ENCODE measurements at places on chromosomes 12 and 14.

DNA sequence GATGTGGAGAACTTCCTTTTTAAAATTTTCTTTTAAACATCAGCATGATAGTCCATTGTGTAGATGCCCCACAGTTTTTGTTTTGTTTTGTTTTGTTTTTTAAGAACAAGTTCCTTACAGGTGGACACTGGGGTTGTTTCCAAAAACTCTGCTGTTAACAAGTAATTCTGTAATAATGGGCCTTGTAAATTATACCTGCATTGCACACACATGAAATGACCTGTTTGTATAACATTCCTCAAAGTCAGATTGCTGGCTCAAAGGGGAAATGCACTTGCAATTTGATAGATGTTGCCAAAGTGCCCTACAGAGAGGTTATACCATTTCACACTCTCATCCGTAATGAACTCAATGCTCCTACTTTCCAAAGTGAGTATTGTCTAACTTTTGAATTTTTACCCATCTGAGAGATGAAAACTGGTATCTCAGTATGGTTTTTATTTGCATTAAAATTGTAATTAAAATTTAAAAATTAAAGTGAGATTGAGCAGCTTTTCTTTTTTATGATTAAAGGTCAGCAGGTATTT is 89.2 kb downstream of the SPPL3 start:
- DNase-seq, result no peak

GRCh38 chr12:131030472-131031328 is 77.0 kb downstream of the ADGRD1 start:
- DNase-seq, result no peak

DNA sequence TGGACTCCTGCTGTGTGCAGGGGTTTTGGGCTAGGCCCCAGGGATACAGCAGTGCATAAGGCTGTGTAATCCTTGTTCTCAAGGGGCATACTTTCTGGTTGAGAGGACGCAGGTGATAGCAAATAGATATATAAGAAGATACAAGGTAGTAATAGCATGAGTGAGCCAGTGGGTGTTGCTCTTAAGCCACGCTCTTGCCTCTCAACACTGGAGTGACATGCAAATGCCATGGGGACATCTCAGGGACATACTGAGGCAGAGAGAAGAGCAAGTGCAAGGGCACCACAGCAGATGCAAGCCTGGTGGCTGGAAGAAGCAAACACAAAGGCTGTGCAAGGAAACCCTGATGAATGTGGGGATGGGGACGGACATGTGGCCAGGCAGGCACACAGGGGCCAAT is 223.3 kb downstream of the CHST11 start:
- DNase-seq, result no peak

DNA sequence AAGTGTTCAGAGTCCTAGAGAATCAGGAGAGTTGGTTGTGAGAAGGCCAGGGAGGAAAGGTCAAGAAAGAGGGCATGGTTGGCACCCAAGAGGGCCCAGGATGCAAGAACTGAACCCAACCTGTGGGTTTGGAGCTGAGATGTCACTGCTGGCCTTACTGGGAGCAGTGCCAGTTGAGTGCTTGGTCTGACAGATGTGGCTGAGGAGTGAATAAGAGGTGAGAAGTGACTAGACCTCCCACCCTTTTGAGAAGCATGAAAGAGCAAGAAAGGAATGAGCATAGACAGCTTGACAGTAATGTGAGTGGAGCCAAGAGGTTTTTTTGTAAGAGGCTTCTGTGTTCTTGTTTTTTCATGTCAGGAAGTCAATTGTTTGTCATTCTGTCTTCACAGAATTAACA is 95.3 kb downstream of the FGD4 start:
- no peak for DNase-seq

GRCh38 chr14:96863986-96864330 is 66.8 kb downstream of the VRK1 start:
- DNase-seq, result no peak

DNA sequence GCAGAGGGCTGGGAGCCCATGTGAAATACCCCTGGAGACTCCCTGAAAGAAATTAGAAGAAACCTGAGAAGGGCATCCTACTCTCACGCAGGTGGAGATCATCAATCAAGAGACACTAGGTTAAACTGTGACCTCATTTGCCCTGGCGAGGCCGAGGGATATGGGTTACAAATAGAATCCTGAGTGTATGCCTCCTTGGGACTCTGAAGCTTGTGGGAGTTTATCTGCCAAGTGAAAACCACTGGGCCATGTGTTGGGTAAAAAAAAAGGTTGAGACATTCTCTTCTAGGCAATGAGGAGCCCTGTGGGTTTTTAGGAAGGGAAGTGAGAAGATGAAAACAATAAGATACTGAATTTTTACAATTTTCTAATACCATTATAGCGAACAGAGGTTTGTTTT is 160.7 kb upstream of the ARID2 start:
- no peak for DNase-seq

GRCh38 chr12:40474630-40475029 is 217.6 kb upstream of the CNTN1 start:
- DNase-seq, result no peak

GRCh38 chr12:59444932-59445331 is 150.9 kb upstream of the SLC16A7 start:
- no peak for DNase-seq

GRCh38 chr12:110965574-110965973 is 45.2 kb upstream of the MYL2 start:
- no peak for DNase-seq

- DNase-seq, result peak; percentile 71
Measured at GRCh38 chr12:75634244-75635222, 123.1 kb upstream of the KRR1 start.

GRCh38 chr12:26621932-26622331 is 211.1 kb downstream of the ITPR2 start:
- DNase-seq, result no peak

- DNase-seq, result no peak
Measured at GRCh38 chr14:22003461-22003860, 329.8 kb upstream of the OR4E1 start.

- DNase-seq, result no peak
Measured at GRCh38 chr12:75635606-75636444, 124.4 kb upstream of the KRR1 start.

DNA sequence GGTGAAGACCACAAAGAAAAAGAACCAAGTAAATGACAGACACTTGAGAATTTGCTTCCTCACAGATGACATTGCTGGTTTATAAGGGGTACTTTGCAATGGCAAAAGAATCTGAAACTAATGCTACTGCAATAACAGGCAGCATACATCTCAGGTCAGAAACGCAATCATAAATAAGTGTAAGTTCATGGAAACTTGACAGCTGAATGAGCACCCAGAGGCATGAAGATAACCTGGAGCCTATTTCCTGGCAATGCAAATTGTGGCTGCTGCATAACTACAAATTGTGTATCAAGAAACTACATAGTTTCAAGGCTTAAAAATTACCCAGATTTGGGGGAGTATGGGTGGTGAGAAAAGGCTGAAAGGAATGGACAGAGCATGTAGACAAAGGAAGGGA is 8.5 kb upstream of the MYO1A start:
- DNase-seq, result no peak

DNA sequence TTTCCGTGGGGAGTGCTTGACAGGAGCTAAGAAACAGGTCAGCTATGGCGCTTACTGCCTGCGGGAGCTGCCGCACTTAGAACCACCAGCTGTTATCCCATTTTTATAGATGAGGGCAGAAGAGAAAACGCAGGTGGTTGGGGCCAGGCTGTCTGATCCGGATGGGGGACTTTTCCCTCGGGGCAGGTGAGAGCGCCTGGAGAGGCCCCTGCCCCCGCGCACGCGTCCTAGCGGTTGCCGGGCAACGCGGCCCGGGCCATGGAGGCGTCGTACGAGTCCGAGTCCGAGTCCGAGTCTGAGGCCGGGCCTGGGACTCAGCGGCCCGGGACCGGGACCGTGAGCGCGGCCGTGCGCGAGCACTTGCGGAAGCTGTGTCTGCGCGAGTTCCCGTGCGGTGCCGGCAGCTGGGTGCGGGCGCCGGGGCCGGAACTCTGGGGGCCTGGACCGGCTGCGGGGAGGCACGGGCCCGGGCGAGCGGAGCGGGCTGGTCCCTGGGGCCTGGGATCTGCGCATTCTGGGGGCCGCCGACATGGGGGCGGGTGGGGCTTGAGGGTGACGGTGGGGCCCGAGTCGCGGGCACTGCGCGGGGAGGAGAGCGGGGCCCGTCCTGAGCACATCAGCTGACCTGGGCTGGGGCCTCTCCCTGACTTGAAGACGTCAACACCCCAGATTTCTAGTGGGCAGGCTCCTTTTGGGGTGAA is at the start of gene LRRC43:
LRRC43 (plus strand) TSS at position 237 of the 701 bp plus-strand sequence; CDS start at position 259, 22 bp downstream.
- no peak for DNase-seq

- DNase-seq, result peak; percentile 65
Measured at GRCh38 chr14:53571641-53572328, 384.8 kb downstream of the BMP4 start.

DNA sequence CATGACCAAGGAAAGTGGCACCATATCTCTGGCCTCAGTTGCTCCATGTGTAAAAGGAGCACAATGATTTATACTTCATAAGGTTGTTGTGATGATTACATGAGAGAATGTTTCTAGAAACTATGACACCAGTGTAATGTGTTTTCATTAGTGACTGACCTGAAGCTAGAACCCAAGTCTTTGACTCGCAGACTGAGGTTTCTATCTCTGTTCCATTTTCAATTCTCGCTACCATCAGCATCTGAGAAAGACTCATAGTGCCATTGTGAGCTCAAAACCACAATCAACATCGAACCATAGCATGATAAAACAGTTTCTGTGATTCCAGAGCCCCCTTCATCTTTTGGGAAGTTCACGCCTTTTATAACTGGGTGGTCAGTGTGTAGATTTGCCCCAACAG is 53.8 kb downstream of the STAB2 start:
- no peak for DNase-seq

- DNase-seq, result no peak
Measured at GRCh38 chr14:33393231-33393894, 454.7 kb downstream of the NPAS3 start.

DNA sequence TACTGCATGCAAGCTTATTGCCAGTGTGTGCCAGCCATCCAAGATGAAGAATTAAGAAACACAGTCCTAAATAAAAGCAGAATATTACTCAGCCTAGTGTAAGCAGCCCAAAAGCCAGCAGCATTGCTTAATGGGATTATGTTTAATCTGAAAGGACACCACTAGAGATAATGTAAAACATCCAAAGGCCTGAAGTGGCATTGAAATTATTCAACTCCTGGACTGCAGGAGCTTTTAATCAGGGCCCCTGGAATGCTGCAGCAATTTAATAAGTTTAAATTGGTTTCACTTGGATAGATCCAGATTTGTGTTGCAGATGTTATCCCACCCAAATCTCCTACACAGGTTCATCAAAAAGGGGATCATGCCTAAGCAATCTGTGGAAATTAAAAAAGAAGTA is 193.0 kb downstream of the C12orf50 start:
- no peak for DNase-seq

- peak; percentile 78 for DNase-seq
Measured at GRCh38 chr12:62793256-62794217, 141.4 kb downstream of the PPM1H start.

GRCh38 chr14:106766145-106766544 is 1239.8 kb downstream of the TMEM121 start:
- DNase-seq, result no peak

GRCh38 chr12:71108355-71108754 is 49.4 kb downstream of the TSPAN8 start:
- DNase-seq, result no peak

DNA sequence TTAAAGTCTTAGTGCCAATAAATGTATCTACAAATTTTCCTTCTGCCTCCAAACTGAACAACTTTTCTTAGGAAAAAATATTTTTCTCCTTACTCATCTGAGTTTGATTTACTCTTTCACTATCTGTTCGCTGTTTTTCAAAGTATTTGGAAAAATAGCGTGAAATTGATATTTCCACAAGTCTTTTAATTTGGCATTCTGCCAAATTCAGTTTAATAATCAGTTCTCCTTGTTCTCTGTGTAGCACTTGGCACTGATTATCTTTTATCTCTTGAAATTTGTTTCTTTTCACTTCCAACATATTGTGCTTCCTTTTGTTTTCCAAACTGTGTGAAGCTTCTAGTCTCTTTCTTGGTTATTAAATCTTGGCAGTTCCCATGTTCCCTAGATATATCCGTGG is 559.8 kb downstream of the RPL10L start:
- DNase-seq, result no peak

DNA sequence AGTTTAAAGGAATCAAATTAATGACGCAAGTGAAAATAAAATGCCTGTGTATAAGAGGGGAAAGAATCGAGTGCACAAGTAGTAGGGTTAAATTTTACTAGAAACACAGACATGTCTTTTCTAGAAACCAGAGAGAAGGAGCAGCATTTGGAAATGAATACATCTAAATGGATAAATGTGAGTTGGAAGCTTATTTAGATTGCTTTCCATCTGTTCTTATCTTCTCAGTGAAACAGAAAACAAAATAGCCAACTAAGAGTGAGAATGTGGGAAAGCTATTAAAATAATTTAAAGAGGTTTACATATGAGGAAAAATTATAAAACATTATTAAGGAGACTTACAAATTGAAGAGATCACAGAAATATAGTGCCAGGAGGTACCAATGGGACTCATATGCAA is 1818.9 kb upstream of the FLRT2 start:
- DNase-seq, result no peak

- DNase-seq, result no peak
Measured at GRCh38 chr12:49330631-49331379, 6.2 kb downstream of the C1QL4 start.

DNA sequence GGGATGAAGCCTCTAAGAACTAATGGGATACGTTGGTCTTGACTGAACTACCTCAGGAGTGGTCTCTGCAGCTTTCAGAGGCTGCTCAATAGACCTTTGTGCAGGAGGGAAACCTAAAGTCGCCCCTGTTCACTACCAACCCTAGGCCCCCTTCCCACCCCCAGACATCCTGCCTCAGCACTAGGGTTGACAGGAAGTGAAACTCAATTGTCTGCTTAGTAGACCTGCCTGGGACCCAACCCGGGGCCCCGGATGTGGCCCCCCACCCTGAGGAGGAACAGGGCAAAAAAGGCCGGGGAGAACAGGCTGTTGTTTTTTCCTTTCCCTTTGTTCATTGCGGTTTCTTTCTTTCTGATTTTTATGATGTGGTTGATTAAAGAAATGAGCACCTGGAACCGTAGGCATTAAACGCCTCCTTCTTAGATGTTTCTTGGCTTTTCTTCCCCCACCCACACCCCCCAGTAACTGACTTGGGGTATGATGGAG is 1.6 kb upstream of the DGKA start:
- DNase-seq, result no peak

- DNase-seq, result no peak
Measured at GRCh38 chr12:65868133-65868705, 43.9 kb downstream of the HMGA2 start.

DNA sequence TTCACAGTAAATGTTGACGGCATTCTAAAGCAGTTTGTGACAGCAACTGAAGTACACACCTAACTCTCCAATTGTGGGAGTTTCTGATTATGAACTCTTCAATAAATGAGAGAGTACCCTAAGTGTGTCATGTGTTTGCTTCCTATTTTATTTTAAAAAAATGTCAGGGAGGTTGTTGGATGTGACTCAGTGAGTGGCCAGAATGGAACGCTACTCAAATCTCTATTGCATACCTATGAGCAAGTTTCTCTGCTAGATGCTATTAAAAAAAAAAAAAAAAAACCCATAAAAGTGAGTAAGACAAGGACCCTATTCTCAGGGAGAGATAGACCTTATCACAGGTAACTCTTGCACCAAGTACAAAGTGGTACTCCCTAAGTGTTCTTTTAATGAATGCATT is 256.6 kb downstream of the BTG1 start:
- DNase-seq, result no peak

Measured in HAP-1 (cell line).